ENCODE measurements at places on chromosomes 13 and 19.

- peak; percentile 70 for DNase-seq
These were observed 435 bp upstream of the ZNF382 start for GRCh38 chr19:36604656-36605100.

GRCh38 chr13:21427741-21428140 lies 31.4 kb downstream of the ZDHHC20 start:
- no peak for DNase-seq

DNA sequence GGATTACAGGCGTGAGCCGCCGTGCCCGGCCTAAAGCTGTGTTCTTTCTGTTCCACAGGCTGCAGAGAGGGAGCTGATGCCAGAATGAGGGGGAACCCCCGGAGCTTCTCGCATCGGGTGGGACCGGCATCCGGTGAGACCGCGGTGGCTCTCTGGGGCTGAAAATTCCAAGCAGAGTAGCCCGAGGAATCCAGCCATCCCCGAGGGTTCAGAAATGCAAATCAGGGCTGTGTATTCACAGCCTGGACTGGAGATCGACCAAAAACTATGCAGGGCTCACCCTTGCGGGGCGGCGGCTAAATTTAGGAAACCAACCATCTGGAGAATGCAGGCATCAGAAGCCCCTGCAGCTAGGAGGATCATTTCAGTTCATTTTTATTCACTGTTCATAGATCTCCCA lies 99.2 kb downstream of the GNG7 start:
- peak; percentile 82 for DNase-seq

GRCh38 chr13:74767050-74767449 lies 632.8 kb upstream of the KLF12 start:
- peak; percentile 36 for DNase-seq

GRCh38 chr19:32708457-32708856 lies 11.1 kb upstream of the TDRD12 start:
- DNase-seq: no peak

Measured in right cardiac atrium (tissue), 5 donors.